Occipital lobe (tissue), 3 donors: ENCODE measurements at places on chromosomes 6 and 20. TPM values are rescaled to one million over a fixed set of nuclear protein-coding genes. Genes with fewer than 3 reads are reported as not detected.

- no peak for DNase-seq
Observed at GRCh38 chr6:26646074-26646473, 13.5 kb downstream of the ZNF322 start.

Gene BIRC7
- total RNA-seq: not detected

Gene NR2E1
- total RNA-seq: 9.8 TPM

- DNase-seq: no peak
Observed at GRCh38 chr6:47655719-47656595, 42.4 kb upstream of the ADGRF4 start.

DNA sequence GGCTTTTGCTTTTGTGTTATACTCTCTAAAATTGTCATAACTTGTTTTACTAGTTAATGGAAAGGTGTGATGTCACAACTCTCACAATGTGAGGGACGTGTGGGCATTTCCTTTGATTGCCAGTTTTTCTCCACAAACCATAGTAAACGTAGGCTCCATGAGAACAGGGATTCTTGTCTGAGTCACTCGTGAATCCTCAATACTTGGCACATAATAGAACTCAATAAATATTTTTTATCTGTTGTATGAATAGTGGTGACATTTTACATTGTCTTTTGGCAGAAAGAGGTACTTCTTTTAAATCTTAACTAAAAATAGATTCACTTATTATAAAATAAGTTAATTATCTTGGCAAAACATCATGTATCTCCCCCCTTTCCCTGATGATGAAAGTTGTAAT lies 69.0 kb upstream of the CNKSR3 start:
- no peak for DNase-seq

- no peak for DNase-seq
Observed at GRCh38 chr20:15675813-15676484, 897.3 kb downstream of the KIF16B start.
